ENCODE measurements at places on chromosomes 13 and 19.

- DNase-seq = no peak
These were observed 567 bp downstream of the EFNB2 start for GRCh38 chr13:106534639-106535551.

GRCh38 chr19:50516456-50516855 lies 2.7 kb upstream of the ASPDH start:
- DNase-seq = no peak

GRCh38 chr19:4687396-4687795 lies 17.3 kb upstream of the MYDGF start:
- no peak for DNase-seq

DNA sequence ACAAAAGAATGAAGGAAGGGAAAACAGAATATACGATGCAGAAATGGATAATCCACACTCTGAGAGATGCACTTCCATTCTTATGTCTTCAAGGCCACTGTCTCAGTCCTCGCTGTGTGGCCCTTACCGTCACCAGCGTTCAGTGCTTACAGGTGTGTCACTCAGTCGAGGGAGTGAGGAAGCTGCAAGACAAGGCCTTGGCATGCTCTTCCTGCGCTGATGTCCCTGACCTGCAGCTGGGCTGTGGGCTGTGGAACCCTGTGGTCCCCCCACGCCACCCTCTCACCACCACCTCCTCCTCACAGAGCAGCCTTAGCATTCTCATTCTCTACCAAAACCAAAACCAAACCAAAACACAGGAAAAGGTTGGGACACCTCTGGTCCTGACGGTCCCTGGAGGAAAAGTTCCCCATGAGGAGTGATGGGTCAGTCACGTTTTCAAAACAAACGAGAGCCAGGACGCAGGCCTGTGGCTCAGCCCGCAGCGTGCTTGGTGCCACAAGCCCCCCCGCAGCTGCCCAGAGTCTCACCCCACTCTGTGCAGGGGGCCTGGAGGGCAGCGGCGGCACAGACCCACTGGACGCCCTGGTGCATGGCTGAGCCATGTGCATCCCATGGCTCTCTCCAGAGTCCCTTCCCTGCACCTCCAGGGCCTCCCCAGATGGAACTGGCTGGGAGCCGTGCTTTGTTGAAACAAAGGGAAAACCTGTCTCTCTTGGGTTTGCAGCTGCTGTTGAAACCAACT lies 48.2 kb upstream of the GPR183 start:
- no peak for DNase-seq

GRCh38 chr19:42095814-42096230 lies 19.9 kb downstream of the ZNF574 start:
- DNase-seq = no peak

GRCh38 chr19:43934055-43934984 lies 762 bp downstream of the ZNF45 start:
- no peak for DNase-seq

DNA sequence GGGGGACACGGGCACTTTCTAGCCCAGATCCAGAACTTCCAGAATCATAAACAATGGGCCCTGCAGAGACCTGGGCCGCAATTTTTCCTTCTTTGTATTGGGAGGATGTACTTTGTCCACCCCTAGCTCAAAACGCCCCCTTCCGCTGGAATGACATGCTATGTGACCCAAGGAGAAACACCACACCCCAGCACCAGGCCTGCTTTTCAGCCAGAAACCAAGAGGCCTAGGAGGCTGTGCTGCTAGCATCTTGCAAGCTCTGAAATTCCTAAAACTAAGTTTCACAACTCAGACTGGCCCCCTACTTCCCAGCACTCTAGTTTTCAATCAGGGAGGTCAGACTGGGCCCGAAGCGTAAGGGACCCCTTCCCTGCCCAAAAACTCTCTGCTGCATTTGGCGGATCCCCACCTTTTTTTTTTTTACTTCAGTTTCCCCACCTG lies 538 bp downstream of the LSM4 start:
- no peak for DNase-seq

GRCh38 chr19:39377373-39378362 lies 13.2 kb downstream of the PAF1 start:
- DNase-seq = no peak

GRCh38 chr13:76600081-76600480 lies 286.1 kb downstream of the KCTD12 start:
- DNase-seq = no peak

- no peak for DNase-seq
These were observed 30.4 kb upstream of the SLC1A5 start for GRCh38 chr19:46818812-46819211.

GRCh38 chr13:95677564-95678266 lies 776 bp downstream of the DNAJC3 start:
- DNase-seq = peak; percentile 31

DNA sequence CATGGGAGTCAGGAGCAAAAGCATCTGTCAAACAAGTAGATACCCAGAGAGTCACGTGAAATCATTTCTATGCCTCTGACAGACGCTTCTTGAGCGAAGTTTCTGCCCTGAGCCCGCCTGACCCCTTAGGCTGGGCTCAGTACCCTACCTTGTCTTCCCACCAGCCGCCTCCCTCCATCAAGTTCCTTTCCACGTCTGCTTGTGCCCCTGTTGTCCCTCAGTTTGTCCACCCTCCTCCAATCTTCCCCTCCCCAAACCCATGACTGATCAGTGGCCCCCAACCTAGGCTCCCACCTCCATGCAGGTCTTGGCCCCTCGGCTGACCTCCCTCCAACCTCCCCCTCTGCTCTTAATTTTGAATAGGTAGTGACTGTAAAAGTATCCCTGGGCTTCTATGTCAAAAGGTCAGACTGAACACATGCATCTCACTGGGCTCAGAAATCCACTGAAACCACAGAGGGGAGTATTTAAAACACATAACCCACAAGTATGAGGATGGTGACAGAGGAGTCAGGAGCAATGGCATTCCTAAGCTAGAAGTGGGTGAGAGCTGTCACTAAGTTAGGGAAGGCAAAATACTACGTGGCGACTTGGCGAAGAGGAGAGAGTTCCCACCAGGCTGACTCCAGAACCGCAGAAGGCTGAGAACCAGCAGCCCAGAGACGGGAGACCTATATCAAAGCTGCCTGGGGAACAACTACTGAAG lies 1.7 kb upstream of the ZNF446 start:
- no peak for DNase-seq

- DNase-seq = no peak
These were observed 2.4 kb downstream of the HPN start for GRCh38 chr19:35043906-35044305.

DNA sequence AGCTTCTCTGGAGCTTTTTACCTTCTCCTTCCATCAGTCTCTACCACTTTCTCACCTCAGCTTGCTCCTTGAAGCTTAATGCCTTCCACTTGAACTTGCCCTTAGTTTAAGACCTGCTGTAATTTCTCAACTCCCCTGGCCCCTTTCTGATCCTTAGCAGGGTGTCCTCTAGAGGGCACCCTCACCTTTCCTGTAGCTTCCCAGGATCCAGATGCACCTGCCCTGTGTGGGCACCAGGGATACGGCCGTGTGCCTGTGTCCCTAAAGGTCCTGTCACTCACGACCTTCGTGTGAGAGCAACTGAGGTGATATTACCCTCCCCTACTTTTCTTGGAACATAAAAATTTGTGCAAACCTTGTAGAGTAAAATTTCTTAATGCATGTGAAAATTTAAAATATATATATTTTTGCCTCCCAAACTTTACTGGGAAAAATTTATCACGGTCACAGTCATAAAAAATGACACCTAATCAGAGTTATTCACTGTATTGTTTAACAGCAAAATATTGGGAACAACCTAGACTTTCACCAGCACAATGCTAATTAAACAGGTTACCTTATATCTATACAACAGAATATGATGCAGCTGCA lies 46.4 kb downstream of the PSG3 start:
- DNase-seq = no peak

GRCh38 chr13:112131081-112131712 lies 64.2 kb downstream of the SOX1 start:
- no peak for DNase-seq

GRCh38 chr19:3827306-3827705 lies 41.1 kb upstream of the MATK start:
- no peak for DNase-seq

GRCh38 chr19:39052846-39053245 lies 20.5 kb upstream of the FBXO27 start:
- peak; percentile 47 for DNase-seq

- DNase-seq = no peak
These were observed 151.7 kb upstream of the TSHZ3 start for GRCh38 chr19:31500946-31501345.

DNA sequence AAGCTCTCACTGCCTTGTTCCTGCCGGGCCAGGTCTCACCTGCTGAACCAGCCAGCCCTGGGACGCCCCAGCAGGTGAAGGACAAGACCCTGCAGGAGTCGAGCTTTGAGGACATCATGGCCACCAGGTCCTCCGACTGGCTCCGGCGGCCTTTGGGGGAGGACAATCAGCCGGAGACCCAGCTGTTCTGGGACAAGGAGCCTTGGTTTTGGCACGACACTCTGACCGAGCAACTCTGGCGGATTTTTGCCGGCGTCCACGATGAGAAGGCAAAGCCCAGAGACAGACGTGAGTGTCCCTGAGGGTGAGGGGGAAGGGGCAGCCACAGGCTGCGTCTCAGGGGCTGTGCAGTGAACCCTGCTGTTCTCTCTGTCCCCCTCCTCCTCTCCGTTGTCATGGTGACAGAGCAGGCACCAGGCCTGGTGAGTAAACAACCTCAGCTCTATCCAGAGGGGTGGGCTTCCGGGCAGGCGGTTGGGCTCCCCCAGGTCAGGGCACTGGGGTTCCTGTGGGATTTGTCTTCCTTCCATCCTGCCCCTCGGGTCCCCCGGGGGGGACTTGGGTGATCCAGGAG lies 9.7 kb downstream of the TLE6 start:
- no peak for DNase-seq

GRCh38 chr13:108855737-108856387 lies 226.5 kb downstream of the MYO16 start:
- DNase-seq = no peak

GRCh38 chr13:21637296-21637695 lies 33.3 kb upstream of the MICU2 start:
- DNase-seq = no peak

DNA sequence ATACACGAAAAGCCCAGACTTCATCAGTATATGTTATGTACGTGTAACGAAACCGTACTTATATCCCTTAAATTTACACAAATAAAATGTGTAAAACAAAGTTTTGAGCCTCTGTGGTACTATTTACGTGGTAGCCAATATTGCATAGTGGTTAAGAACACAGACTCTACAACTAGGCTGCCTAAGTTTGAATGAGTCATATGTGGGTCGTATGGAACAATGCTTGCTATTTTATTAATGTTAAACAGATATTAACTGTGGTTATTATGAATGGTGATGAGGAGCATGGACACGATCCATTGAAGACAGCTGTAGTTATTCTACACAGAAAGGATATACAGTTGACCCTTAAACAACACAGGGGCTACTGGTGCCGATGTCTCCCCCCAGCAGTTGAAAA lies 42.5 kb downstream of the DPY19L3 start:
- DNase-seq = no peak

- DNase-seq = peak; percentile 45
These were observed 21.1 kb downstream of the PRR36 start for GRCh38 chr19:7852851-7853769.

- DNase-seq = no peak
These were observed 594 bp downstream of the URI1 start for GRCh38 chr19:29942404-29943261.

DNA sequence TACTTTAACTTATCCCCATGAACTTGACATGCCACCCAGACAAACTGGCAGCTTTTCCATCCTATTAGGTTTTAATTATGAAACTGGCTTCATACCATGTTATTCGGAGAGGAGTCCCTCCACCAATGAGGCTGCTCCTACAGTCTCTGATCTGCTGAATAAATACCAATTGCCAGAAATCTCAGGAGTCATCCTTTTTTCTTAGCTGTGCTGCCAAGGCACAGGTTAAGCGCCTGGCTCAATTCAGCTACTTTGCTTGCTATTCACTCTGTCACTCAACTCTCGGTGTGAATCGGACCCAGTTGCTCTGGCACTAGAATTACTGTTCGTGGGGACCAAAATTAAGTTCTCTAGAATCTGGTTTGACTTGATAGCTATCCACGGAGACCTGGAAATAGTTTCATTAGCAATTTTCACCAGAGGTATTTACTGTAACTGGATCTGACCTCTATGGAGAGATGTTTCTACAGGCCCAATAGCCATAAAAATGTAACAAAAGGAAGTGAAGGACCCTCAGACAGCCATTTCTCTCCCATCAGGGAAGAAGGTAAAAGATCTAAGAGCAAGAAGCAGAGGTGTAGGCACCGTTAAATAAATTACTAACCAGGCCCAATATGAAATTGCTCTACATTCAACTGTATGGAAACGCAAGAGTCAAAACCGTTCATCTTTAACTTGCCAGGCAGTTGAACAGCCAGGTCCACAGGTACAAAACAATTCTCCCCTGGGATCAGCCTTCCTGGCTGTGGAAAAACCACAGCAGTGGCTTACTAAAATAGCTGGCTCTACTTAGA lies 5.4 kb downstream of the ZC3H4 start:
- DNase-seq = no peak

- DNase-seq = no peak
These were observed 65.3 kb downstream of the PEPD start for GRCh38 chr19:33456076-33456844.

GRCh38 chr19:47274891-47275761 lies 441 bp downstream of the INAFM1 start:
- no peak for DNase-seq

DNA sequence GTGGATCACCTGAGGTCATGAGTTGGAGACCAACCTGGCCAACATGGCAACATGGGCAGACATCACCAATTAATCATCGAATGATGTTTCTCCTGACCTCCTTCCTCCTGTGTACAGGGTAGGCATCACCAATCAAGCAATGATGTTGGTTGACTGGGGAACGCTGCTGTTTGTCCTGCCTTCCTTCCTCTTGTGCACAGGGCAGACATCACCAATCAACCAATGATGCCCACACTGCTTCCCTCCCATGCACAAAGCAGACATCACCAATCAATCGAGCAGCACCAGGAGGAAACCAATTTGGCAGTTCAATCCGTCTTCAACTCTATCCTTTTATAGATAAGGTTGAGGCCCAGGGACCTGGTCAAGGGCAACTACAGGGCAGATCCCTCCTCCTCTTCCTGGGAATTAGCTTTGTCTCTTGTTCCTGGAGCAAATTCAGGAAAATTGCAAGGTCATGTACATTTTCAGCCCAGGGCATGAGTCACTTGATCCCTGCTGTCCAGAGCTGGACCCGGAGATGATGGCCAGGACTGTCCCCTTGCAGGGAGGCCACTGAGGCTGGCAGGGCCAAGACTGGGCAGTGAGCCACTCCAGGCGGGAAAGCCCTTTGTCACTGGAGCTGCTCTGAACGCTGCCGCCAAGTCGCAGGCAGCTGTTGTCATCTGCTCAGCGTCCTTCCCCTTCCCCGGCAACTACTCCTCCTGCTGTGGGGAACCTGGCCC lies 5.3 kb upstream of the CSNK1G2 start:
- DNase-seq = peak; percentile 30

GRCh38 chr19:47133021-47133471 lies 2.4 kb downstream of the SAE1 start:
- DNase-seq = no peak

DNA sequence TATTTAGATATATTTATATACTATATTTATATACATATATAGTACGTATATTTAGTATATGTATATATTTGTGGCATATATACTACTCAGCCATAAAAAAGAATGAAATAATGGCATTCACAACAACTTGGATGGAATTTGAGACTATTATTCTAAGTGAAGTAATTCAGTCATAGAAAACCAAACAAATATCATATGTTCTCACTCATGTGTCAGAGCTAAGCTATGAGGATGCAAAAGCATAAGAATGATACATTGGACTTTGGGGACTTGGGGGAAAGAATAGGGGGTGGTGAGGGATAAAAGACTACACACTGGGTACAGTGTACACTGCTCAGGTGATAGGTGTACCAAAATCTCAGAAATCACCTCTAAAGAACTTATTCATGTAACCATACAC lies 1015.7 kb downstream of the EFNB2 start:
- DNase-seq = no peak

Measured in caudate nucleus (tissue), 63 donors.